GM20000 (cell line): ENCODE measurements at places on chromosomes 16 and 17.

DNA sequence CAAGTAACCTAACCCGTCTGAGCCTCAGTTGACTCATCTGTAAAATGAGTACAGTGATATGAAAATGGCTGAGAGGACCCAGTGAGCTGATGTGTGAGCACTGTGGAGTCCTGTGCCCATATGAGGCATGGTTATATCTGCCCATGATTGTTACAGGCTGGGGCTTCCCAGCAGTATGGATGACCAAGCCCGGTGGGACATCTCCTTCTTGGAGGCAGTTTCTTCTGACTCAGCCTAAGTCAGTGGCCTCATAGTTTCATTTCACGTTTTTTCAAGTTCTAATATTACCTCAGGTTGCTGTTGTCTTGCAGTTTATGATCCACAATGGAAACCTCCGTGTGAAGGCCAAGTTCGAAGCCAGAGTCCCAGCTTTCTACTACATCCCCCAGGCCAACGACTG, 4.8 kb downstream of the ADAP2 start:
- DNase-seq = peak; percentile 39

DNA sequence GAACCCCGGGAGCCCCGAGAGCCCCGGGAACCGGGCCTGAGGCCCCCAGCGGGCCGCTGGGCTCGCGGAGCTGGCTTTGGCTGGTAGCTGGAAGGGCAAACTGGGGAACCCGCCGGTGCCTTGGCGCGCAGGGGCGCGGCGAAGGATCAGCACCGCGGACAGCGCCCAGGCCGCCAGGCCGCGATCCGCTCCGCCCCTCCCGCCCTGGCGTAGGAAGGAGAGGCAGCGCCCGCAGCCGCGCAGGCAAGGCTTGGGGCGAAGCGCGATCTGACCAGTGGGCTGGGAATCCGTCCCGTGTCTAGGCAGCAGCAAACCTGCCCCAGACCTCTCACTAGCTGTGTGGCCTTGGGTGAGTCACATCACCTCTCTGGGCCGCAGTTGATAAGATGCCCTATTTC, 331 bp upstream of the CCDC92B start:
- DNase-seq = peak; percentile 96

DNA sequence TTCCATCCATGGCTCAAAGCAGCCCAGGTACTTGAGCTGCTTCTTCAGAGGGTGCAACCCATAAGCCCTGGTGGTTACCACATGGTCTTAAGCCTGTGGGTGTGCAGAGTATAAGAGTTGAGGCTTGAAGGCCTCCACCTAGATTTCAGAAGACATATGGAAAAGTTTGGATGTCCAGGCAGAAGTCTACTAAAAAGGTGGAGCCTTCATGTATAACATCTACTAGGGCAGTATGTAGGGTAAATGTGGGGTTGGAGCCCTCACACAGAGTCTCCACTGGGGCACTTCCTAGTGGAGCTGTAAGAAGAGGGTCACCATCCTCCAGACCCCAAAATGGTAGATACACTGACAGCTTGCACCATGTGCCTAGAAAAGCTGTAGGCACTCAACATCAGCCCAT, 120.9 kb downstream of the HS3ST3A1 start:
- DNase-seq = no peak

DNA sequence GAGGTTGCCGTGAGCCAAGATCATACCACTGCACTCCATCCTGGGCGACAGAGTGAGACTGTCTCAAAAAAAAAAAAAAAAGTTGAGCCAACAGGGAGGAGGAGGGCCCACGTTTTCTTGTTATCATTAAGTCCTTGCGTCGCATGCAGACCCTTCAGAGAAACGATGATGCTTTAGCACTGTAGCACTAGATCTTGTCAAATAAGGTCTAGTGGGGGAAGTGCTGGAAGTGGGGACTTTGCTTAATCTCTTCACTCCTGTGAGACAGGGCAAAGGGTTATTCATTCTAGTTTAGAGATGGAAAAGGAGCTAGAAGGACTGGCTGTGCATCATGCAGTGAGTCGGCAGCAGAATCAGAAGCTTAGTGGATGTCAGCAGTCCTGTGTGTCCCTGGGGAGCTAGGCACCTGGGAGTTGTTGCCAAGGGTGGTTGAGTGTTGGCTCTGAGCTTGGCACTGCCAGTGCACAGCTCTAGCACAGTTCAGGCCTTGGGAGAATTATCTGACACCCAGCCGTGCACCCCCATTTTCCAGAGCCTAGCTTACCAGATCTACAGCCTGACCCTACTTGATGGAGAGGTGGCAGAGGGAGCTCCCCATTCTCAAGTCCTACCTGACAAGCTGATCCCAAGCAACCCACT, 33.4 kb upstream of the TBX2 start:
- no peak for DNase-seq

DNA sequence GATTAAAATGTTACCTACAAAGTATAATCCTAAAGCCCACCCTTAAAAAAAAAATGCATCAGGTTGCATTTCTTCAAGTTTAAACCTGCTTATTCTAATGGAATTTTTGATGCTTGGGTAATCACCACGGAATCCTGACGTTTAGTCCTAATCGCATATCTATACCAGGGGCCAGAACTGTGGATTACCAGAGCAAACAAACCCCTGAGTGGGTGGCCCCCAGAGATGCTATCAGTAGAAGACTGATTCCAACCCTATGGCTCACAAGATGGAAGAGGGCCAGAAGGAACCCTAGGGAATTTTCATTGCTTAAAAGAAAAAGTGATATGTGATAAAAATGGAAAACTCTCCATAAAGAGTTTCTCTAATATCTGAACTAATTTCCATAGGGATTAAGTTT, 152.2 kb upstream of the NOG start:
- DNase-seq = no peak

GRCh38 chr16:72404299-72404698, 232.3 kb upstream of the PMFBP1 start:
- no peak for DNase-seq

GRCh38 chr17:57697197-57697596, 47.9 kb downstream of the CCDC182 start:
- DNase-seq = no peak

GRCh38 chr17:12977008-12977751, 40.6 kb downstream of the ELAC2 start:
- DNase-seq = no peak

GRCh38 chr17:78692460-78693010, 89.5 kb downstream of the CYTH1 start:
- no peak for DNase-seq

DNA sequence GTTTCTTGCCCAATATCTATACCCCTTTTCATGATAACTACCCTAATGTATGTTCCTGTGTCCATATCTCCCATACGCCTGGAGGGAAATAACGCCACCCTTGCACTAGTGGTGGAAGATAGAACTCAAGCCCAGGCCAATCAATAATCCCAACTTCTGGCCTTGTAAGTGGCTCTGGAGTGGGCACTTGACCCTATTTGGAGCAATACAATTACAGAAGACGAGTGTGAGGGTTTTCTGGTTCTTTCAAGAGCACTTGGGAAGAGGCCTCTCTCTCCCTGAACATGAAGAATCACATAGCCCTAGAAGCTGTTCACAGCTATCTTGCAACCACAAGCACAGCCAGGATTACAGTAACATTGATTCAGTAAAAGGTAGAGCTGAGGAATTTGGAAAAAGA, 217.9 kb downstream of the RAB11FIP4 start:
- DNase-seq = no peak

GRCh38 chr16:47320546-47321310, 140.1 kb downstream of the ITFG1 start:
- no peak for DNase-seq

DNA sequence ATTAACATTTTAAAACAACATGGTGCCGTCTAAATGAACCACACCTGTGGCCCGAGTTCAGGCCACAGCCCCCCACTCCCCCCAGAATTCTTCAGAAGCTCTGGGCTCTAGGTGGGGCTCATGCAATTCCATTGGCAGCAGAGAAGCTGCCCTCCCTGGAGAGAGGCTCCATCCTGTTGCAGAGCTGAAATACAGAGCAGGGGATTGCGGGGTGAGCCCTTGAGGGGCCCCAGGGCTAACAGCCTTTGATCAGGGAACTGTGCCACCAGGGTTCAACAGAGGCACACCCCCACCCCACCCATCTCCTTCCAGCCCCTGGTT, 69.3 kb downstream of the ABR start:
- DNase-seq = no peak

- no peak for DNase-seq
These were observed 134.4 kb downstream of the MAF start for GRCh38 chr16:79466111-79466510.

DNA sequence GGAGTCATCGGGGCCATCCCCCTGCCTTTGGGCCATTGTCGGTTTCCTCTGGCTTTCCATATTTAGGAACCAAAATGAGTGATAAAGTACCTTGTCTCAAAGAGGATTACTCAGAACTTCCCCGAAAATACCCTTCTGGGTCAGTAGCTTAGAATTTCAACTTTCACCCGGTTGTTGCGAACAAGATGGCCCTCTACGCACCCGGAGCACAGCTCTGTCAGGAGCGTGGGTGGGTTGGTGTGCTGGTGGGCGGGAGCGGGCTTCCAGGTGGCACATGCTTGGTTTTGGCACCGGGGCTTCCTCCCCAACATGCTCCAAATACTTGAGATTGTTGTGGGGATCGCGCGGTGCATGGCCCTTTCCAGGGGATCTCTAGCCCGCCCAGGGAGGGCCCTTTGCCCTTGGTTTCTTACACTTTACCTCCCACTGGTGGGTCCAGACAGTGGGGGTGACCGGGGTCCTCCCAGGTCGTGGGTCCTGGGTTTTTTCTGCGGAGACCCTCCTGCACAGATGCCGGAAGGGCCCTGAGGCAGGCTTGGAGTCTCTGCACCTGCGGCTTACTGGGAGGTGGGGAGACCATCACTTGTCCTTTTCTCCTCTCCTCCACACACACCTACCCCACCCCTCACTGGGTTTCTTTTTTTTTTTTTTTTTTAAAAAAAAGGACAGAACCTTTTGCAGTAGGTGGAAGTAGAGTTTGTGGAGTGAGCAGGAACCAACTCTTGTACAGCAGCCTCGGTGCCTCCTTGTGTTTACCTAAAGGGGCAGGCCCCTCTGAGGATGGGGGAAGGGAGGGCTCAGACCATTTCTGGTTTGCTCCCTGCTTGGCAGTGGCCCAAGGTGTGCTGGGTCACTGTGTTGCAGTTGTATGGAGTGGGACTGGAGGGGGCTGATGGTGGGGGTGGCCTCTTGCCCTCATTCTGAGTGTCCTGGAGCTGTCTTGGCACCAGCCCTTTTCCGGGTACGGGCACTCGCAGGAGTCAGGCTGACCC, 142.1 kb downstream of the SEC14L1 start:
- peak; percentile 56 for DNase-seq

- DNase-seq = no peak
These were observed 292 bp downstream of the WSCD1 start for GRCh38 chr17:6070430-6070912.

GRCh38 chr16:4404247-4404966, 12.0 kb downstream of the CORO7 start:
- DNase-seq = no peak

- no peak for DNase-seq
These were observed 296.2 kb downstream of the SEC14L1 start for GRCh38 chr17:77437017-77437416.

- DNase-seq = no peak
These were observed 150.8 kb downstream of the SNX11 start for GRCh38 chr17:48258331-48258730.

DNA sequence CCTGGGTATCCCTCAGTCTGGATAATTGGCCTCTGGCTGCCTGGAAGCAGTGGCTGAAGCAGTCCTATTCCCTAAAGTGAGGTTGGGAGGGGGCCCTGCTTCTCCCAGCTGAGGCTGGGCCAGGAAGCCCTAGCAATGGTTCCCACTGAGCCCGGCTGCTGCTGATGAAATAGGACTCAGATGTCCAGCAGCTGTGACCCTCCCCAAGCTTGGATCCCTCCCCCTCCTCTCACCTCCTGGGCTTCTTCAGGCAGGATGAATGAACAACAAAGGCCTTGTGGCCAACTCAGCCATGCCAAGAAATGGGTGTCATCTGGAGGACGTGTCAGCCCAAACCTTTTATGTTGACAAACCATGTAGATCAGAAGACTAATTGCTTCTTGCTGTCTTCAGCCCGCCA, 42.0 kb downstream of the AXIN2 start:
- no peak for DNase-seq

DNA sequence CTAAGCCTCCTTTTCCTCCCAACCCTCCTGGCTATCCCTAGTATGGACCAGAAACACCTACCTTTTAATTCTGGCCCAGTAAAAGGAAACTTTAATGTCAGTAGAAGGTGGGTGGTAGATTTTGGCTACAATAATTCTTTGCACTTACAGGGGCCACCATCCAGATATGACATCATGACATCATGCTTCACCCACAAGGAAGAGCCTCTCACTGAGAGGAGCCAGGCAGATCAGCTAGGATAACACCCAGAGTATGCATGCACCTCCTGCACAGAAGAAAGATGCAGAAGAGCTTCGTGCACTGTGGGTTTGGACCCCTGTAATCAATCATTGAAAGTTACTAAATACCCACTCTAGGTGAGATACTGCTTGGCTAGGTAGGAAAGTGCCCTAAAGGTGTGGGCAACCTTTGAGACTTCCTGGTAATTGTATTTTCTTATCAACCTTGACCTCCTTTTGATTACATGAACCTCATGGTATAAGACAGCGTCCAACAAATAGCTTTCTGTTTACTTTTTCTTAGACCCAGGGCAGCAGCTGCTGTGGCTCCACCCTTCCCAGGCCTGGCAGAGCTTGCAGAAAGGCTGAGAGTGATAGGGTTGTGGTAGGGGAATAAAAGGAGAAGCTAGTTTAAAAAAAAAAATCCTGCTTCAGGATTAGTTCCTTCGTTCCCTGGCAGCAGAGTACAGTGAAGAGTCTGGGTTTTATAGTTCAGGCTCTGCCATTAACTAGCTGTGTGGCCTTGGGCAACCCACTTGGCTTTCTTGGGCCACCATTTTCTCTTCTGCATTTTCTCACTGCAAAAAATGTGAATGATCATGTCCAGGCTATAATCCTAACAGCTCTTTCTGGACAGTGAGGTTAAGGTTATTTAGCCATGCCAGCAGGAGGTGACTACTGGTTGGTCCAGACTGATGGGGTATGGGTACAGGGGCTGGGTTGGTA, 6.2 kb downstream of the MAP3K14 start:
- no peak for DNase-seq

GRCh38 chr17:43085474-43085873, 39.7 kb downstream of the BRCA1 start:
- no peak for DNase-seq

DNA sequence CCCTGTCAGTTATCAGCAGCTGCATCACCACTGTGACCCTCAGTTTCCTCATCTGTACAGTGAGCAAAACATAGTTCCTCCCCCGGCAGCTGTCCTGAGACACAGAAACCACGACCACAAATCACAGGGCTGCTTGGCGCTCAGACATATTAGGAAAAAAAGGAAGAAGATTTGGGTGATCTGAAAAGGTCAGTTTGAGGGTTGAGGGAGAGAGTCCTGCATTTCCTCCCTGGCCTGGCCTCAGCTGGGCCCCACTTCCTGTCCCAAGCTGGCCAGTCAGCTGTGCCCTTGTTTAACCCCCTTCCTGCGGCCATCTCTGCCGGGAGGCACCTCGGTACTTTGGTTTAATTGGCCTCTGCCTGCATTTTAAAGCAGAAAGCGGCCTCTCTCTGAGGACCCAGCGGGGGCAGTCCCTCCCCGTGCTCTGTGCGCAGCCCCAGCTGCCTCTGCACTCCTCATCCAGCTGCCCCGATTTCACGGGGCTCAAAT, 24.0 kb upstream of the CIBAR2 start:
- peak; percentile 65 for DNase-seq
